IPS-NIHi11 (cell line): ENCODE measurements at places on chromosomes 1 and 21.

DNA sequence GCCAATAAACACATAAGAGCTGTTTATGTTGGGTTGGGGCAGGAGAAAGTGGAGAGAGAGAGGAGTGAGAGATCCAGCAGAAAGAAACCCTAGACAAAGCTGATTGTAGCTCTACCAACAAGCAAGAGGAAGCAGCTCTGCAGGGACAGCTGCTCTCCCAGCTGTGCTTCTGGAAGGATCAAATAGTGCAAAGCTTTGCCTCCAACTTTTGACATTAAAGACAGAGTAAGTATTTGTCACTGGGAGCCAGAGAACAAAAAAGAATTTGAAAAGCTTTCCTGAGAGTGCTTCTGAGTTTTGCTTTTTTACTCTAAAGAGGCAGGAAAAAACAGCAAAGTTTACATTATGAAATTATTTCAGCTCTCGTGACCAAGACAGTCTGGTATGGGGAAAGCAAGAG lies 28.5 kb upstream of the C1orf198 start:
- DNase-seq: no peak

DNA sequence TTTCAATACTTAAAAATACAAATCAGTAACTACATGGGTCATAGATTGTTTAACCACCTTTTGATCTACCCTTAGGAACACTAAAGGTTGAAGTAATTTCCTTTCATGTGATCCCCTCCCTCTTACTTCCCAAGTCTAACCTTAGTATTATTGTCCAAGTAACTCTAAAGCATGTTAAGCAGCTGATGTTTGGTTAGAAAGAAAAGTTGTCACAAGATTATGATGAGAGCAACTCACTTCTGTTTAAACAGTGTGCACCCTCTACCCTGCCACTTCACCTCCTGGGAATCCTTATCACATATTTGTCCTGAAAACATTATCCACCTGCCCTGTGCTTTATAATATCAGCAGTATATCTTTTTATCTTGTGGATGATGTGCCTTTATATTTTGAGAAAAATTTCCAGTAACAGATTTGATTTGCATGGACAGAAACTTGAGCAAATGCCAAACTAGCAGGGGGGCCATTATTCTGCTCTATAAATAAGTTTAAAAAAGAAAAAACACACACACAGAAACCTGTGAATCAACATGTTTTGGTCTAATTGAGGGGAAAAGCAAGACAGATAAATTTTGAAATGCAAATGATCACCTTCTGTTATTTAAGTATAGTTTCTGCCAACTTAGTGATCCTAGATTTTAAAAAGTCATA lies 194.3 kb downstream of the RPS6KC1 start:
- no peak for DNase-seq

- peak; percentile 3 for DNase-seq
Measured at GRCh38 chr1:33088119-33088906, 7.4 kb downstream of the AZIN2 start.

DNA sequence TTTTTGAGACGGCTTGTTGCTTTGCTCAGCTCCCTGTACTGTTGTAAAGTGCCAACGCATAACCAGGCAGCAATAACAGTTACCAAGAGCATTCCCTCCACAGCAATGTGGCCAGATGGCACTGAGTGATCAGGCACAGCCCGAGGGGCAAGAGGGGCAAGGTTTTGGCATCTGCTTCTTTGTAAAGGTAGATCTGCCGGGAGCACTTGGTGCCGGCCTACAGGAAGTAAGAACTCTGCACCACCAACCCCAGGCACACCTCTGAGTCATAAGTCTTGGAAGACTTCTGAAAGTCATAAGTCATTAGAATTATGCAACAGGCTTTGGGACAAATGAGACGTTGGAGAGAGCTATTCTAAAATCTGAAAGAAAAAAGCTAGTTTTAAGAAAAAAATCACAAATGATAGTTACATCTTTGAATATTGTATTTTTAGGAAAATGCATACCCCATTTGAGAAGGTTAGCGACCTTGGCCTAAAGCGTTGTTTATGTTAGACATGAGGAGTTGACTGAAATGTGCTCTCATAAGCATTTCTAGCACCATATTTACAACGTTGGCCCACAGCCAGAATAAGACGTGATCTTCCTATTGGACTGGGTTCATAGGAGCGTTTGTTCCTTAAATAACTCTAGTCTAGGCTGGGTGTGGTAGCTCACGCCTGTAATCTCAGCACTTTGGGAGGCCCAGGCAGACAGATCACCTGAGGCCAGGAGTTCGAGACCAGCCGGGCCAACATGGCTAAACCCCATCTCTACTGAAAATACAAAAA lies 37.7 kb upstream of the MAP10 start:
- no peak for DNase-seq

GRCh38 chr1:80170811-80171485 lies 1164.4 kb upstream of the ADGRL4 start:
- no peak for DNase-seq

GRCh38 chr21:32389337-32390015 lies 3.3 kb downstream of the URB1 start:
- DNase-seq: no peak

DNA sequence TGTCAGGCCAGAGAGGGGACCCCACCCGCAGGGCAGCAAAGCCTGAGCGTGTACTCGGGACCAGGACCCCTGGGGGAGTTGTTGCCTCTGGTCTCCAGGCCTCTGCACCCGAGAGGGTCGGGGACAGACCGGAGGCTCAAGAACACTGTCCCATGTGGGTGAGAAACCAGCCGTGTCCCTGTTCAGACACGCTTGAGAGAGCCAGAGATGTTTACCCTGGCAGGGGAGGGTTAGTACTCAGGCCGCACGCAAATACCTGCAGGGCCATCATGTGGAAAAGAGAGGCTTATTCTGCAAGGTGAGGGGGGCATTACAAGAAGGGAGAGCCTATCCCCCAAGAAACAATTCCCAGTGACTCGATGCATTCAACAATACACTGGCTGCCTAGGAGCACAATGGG lies 74.0 kb upstream of the ARHGEF16 start:
- no peak for DNase-seq

GRCh38 chr1:248905662-248906008 lies 400 bp upstream of the PGBD2 start:
- DNase-seq: no peak

- no peak for DNase-seq
Measured at GRCh38 chr1:188986745-188987417, 1490.8 kb downstream of the BRINP3 start.

GRCh38 chr1:25985670-25986069 lies 12.2 kb downstream of the PAFAH2 start:
- DNase-seq: no peak
